GM04503 (cell line): ENCODE measurements at places on chromosomes 4 and X.

DNA sequence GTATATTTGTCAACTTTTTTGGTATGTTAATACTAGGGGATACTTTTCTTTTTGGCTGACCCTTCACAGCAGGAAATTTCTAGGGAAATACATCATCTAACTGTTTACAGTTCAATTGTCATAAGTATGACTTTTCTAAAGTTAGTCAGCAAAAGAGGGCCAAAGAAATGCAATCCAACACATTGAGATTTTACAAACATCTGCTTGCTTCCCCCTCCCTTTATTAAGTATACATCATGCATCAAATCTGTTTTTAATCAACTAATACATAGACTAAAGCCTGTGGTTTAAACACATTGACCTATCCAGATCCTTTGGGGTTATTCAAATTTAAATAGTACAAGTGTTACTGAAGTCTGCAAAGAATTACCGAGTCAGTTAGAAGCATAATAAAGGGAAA is 93.9 kb downstream of the MID1 start:
- no peak for DNase-seq

GRCh38 chr4:111814961-111815360 is 330.3 kb upstream of the FAM241A start:
- DNase-seq: no peak

- no peak for DNase-seq
Observed at GRCh38 chr4:71602289-71602900, 181.5 kb downstream of the GC start.

DNA sequence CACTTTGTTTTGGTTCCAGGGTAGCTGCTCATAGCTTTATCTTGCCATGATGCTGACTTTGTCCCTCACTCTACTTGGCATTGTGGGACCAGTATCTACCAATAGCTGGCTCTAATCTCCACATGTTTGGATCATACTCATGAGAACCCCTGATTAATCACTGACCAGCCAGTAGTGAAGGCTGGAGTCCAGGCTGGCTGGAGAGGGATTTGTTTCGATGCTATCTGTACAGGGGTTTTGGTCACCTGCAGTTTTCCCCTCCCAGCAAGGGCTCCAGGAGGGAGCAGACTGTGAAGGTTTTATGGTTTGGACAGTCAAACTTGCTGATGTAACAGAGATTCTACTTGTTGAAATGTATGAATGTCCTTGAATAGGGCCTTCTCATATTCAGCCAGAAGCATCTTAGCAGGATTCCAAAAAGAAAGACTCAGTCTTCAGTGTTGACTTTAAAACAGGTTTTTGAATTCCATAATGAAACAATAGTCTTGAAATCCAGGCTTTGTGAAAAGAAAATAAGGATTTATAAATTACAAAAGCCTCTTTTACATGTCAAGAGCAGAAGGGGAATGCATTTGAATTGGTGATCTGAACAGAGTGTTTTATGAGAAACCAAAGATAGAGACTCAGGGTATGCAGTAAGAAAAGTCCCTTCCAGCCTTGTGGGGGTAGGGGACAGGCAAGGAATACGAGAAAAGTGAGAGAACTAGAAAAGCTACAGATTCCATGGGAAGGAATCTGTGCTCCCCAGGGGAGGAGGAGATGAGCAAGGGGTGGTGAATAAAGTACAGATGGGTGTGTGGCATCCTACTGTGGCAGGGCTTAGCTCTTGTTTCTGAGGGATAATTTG is 103.1 kb upstream of the SHISA3 start:
- DNase-seq: no peak

DNA sequence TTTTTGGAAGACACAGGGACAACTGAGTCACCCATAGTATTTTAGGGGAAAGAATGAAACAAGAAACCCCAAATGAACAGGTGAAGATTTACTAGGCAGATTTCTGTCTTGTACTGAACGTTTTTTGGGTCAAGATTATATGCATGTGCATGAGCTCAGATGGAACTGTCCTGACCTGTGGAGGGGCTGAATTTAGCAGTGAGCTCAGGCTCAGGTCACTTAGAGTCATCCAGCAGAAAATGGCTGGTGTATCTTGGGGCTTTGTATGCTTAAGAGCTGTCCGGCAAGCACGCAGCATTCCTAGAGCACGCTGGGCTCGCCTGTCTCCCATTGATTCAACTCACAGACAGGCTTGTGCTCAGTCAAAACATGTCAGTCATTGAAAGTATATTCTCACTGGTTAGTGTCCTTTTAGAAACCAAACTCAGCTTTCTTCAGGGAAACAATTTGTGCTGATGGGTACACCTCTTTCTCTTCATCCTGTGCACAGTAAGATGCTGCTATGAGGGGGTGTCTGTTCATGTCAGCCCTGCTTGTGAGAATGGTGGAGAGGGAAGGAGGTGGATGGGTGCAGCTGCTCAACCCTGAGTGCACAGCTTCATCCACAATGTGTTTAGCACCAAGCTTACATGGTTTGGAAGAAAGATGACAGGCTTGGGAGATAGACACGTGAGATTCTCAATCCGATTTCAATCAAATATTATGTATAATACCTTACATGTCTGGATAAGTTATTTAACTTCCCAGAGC is 47.5 kb upstream of the PDLIM3 start:
- DNase-seq: no peak

DNA sequence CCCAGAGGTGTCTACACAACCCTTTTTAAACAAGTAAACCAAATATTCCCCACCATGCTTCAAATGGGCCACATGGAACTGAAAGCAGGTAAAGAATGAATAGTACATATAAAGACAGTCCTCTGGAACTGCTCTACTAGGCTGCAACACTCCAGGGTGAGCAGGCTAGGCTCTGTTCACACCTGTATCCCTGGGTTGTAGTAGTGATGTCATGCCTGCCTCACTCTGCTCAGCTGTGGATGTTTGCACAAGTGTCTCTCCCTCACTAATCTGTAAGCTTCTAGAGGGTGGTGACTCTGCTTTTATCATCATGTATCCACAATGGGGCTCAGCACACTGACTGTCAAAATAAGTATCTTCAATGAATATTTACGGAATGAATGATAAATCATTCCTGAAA is 20.4 kb downstream of the LEF1 start:
- DNase-seq: no peak

DNA sequence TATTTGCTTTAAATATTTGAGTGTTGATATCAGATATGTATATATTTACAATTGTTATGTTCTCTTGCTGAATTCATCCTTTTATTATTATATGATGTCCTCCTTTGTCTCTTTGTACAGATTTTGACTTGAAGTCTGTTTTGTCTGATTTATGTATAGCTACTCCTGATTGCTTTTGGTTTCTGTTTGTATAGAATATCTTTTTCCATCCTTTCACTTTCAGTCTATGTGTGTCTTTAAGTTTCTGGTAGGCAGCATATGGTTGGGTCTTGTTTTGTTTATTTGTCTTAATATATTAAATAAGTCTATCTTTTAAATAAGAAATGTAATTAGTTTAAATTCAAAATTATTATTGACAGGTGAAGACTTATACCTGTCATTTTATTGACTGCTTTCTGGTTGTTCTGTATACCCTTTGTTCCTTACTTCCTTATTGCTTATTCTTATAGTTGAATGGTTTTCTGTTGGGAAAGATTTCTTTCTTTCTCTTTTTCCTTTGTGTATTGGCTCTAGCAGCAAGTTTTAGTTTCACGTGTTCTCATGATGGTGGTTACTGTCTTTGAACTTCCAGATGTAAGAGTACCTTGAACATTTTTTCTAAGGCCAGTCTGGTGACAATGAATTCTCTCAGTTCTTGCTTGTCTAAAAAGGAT is 31.1 kb downstream of the RAB28 start:
- no peak for DNase-seq

GRCh38 chr4:19945979-19946380 is 305.7 kb upstream of the SLIT2 start:
- DNase-seq: peak; percentile 98
